ENCODE measurements at places on chromosomes 5 and 9.

DNA sequence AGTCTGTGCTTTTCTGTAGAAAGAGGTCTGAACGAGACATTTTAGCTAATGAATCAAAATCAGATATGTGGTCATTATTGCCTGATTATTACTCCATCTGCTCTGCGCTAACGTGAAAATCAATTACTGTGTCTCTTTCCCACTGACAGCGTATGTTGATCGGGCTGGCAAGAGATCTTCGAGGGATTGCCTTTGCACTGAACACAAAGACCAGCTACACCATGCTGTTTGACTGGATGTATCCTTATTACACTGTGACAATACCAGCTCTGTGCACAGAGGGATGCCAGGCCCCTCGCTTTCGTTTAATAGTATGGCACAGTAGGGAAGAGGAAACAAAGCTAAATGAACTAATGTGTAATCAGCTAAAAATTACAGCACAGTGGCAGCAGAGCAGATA lies 103.7 kb upstream of the TLX3 start:
- no peak for DNase-seq

- DNase-seq: no peak
Measured at GRCh38 chr5:64180661-64181343, 15.2 kb downstream of the RNF180 start.

- no peak for DNase-seq
Measured at GRCh38 chr5:74464512-74465209, 175.9 kb downstream of the ENC1 start.

DNA sequence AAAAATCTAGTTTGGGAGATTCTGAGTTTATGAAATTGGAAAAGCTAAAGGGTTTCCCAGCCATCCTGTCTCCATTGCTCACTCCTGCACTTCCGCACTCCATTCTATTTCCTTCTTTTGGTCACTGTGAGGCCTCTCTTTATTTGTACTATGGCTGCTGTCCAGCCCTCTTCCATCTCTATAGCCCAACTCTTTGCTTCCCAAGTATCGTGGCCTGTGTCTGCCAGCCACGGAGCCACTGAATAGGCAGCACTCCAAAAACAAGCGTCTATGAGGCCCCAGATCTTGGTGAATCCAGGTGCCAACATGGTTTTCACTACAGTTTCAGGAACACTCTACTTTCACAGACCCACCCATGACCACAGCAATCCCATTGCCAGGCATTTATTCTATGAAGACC lies 37.2 kb downstream of the GRAMD2B start:
- DNase-seq: no peak

DNA sequence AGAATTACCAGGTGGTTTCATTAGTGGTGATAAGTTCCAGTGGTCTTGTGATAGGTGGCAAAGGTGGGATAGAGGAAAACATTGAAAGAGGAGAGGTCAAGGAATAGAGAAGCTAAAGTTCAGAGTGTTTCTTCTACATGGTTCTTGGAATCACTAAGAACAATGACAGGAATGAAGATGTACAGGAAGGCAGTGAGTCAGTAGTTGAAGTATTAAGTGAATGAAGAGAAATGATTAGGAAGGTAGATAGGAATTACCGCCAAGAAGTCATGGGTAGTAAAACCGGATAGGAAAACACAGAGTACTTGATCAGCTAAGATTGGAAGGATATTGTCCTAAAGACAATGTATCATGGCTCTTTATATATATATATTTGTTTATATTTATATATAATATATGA lies 37.9 kb upstream of the RASA1 start:
- peak; percentile 21 for DNase-seq

- no peak for DNase-seq
Measured at GRCh38 chr5:90338712-90339372, 70.7 kb downstream of the CETN3 start.
